ENCODE measurements at places on chromosomes 2 and 18. TPM values are rescaled to one million over a fixed set of nuclear protein-coding genes. Genes with fewer than 3 reads are reported as not detected.
A peak's percentile ranks its signal among the peaks of the same experiment; 100 is the strongest.

- no peak for DNase-seq
Measured at GRCh38 chr18:5884375-5884774, 10.9 kb downstream of the TMEM200C start.

GRCh38 chr2:217293607-217294006 lies 433.7 kb upstream of the TNP1 start:
- no peak for DNase-seq

DNA sequence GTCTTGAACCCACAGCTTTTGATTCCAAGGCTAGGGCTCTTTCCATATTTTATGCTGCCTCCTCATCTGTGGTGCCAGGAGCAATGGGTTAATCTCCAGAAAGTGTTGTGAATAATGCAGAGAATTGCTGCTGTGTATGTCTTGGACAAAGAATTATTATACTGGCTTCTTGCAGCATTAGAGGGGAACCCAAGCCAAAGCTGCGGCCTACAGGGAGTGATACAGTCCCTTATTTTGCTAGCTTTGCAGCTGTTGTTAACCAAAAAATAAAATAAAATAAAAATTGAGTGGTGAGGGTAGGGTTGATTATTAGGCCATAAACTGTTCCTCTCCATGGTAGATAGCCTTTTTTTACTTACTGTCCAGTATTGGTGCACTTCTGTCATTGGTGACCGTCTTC lies 16.7 kb downstream of the WIPF1 start:
- peak; percentile 73 for DNase-seq

GRCh38 chr2:16640867-16641266 lies 24.8 kb downstream of the CYRIA start:
- DNase-seq: no peak

Gene CCDC178
- polyA plus RNA-seq: 0.58 TPM

Data from muscle of arm (tissue), 14 donors.